ENCODE measurements at places on chromosomes 16 and 17. TPM values are rescaled to one million over a fixed set of nuclear protein-coding genes. Genes with fewer than 3 reads are reported as not detected.

Gene MMP25
- 1.8 TPM for polyA plus RNA-seq

Gene RPL23
- polyA plus RNA-seq: 2,614 TPM

Gene CASKIN1
- 3.1 TPM for polyA plus RNA-seq

Gene CDH3
- 72.7 TPM for polyA plus RNA-seq

Gene KRT34
- not detected for polyA plus RNA-seq

Gene MC1R
- polyA plus RNA-seq: 3.2 TPM

- no peak for DNase-seq
Observed at GRCh38 chr16:84684592-84684965, 15.2 kb upstream of the USP10 start.

- DNase-seq: no peak
Observed at GRCh38 chr16:75590920-75591843, 25.0 kb downstream of the GABARAPL2 start.

GRCh38 chr17:66355510-66355909 is 53.1 kb downstream of the PRKCA start:
- DNase-seq: no peak

- DNase-seq: no peak
Observed at GRCh38 chr17:66778531-66779236, 56.2 kb upstream of the CACNG5 start.

- DNase-seq: no peak
Observed at GRCh38 chr16:3841729-3842508, 38.6 kb downstream of the CREBBP start.

DNA sequence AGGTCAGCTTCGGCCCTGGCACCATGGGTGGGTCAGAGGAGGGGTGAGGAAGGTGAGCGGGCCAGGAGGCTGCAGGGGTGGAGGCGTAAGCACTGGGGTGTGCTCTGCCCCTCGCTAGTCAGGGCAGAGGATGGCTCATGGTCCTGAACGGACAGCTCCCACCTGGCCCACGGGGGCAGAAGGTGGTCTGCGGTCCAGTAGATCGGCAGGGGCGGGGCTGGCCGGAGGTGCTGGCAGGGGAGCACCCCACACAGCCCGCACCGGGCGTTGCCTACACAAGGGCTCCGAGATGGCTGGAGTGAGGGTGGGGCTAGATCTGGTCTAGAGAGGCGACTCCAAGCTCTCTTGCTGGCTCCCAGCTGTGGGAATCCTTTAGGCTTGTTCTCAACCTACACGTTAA is 8.2 kb downstream of the NPTX1 start:
- DNase-seq: no peak

- DNase-seq: no peak
Observed at GRCh38 chr16:920717-921116, 50.1 kb downstream of the LMF1 start.
